CD4-positive, alpha-beta T cell treated with Interferon alpha-2 for 1 hour (primary cell): ENCODE measurements at places on chromosomes 12 and 14.

DNA sequence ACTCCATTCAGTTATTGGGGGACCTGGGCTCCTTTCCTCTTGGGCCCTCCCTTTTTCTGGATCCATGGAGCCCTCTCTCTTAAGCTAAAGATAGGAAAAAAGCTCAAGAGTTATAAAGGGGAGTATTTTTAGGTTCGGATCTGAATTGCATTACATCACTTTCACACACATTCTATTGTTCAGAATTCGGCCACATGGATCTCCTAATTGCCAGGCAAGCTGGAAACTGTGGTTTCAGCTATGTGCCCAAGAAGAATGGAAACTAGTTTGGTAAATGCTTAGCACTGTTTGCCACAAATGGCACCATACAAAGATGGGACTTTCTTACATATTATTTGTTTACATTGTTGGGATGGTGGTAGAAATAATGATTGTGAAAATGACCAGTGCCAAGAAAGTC, 145.6 kb downstream of the LRIG3 start:
- no peak for DNase-seq

GRCh38 chr12:57000393-57000792, 6.0 kb downstream of the ZBTB39 start:
- DNase-seq, result no peak

GRCh38 chr12:94202245-94203180, 54.1 kb downstream of the PLXNC1 start:
- DNase-seq, result no peak

DNA sequence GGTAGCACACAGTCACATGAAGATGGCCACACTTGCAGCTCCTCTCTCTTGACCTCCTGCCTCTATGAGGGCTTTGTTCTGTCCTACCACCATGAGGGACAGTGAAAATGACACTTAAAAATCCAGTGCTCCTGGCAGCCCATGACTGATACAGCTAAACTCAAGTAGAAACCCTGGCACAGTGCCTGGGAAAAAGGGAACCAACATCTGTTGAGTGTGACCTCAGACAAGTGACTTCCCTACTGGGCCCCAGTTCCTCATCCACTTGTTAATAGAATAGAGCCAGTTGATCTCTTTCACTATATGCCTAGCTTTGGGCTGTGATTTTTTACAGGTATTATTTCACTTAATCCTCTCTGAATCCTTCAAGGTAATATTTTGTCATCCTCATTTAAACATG, 4.8 kb downstream of the GUCY2C start:
- DNase-seq, result peak; percentile 58

DNA sequence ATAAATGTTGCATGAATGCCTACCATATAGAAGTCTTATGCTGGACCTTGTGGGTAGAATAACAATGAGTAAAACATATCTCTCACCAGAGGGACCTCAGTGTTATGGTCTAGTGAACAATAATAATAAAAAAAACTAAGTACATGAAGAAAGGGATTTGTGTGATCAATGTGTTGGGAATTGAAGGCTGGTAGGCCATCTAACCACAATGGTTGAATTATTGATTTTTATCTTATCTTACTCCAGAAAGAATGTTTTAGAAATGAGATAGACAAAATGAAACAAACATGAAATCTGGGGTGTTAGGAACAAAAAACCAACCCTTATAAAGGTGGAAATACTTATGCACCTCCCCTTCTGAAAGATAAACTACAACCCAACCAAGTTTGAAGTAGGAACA, 243.9 kb upstream of the LRIG3 start:
- DNase-seq, result no peak

- DNase-seq, result no peak
These were observed 216.2 kb downstream of the DUSP6 start for GRCh38 chr12:89135976-89136634.

GRCh38 chr14:57199921-57200320, 68.8 kb downstream of the EXOC5 start:
- no peak for DNase-seq

DNA sequence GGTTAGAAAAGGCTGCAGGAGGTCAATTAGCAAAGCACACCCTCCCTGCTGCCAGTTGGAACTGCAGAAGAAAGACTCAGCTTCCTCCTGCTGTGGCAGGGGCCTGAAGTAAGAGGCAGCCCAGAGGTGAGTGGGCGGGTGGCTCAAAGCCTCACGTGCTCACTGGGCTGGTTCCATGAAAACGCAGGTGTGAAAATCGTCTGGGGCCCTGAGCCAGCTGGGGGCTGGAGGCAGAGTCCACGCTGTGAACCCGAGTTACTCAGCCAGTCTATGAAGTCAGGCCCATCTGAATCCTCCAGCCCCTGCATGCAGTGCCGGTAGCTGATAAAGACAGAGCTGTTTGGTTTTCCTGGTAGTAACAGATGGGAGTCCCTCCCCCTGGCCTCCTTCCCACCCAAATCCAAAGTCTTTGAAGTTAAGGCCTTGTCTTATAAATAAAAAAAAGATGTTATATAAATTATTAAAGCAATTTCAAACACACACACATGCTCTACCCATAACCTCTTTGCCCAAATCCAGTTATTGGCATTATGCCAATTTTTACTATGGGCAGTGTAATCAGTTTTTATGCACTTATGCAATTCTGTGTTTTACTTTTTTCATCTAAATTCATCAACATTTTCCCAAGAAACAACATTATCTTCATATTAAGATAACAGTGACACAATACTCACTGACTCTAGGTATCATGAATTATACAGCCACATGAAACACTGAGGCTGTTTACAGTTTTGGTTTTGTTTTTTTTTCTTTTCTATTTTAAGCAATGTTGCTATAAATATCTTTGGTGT, 57.9 kb upstream of the PNMA1 start:
- DNase-seq, result peak; percentile 76

- DNase-seq, result no peak
These were observed 4.2 kb downstream of the MLXIP start for GRCh38 chr12:122082621-122083356.

DNA sequence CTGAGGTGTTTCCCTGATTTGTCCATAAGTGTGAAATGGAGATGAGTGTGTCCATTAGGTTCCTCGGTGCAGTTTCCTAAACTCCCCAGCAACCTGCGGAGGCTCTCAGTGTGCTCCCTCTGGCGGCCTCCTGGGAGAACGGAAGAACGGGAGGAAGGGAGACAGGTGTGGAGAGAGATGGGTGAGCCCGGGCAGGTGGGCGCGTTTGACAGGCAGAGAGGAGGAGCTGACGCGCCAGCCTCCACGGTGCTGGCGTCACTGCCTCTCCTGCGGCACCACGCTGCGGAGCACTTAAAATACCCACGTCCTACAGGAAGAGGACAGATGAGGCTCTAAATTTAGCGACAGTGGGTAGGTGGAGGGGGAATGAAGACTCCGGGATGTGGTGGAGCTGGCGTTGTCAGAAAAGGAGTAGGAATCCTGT, 26.8 kb upstream of the PEX5 start:
- no peak for DNase-seq

DNA sequence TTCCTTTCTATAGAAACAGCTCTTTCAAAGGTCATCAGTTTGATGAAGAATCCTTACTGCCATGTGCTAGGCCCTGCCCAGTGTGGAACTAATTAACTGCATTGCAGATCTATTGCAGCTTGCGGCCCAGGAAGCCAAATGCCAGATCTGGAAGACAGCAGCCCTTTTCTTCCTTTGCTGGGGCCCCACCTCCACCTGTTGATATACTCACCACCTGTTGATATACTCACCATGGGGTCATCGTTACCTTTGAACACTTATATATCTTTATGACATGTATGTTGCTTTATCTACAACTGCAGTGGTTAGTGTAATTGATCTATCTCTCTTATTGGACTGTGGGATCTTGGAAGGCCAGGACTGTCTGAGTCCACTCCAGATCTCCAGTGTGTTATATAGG, 292.5 kb downstream of the ATP23 start:
- DNase-seq, result no peak
